ENCODE measurements at places on chromosomes 16 and 17.

- no peak for DNase-seq
These were observed 181.3 kb downstream of the HS3ST3A1 start for GRCh38 chr17:13420418-13420826.

- no peak for DNase-seq
These were observed 31.2 kb downstream of the TMEM238L start for GRCh38 chr17:10772425-10773380.

- DNase-seq: no peak
These were observed 338.5 kb downstream of the MAF start for GRCh38 chr16:79261944-79262552.

- no peak for DNase-seq
These were observed 8.6 kb upstream of the SOST start for GRCh38 chr17:43767053-43767712.

- no peak for DNase-seq
These were observed 283.0 kb downstream of the MAF start for GRCh38 chr16:79317521-79317920.

DNA sequence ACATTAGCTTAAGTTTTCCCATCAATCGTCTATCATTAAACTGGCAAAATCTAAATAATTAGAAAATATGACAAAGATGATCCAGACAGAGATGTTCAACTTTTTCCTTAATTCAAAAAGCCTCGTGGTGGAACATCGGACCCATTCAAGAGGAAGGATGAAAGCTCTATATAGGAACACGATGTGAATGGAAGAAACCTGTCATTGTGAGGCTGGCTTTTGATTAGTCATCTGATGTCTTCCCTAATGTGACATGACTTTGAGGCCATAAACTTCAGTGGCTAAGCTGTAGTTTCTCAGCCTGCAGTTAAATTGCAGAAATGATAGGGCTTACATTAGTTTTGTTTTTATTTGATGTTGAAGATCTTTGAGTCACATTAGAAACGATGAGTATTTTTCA is 1.0 kb downstream of the AMZ2 start:
- DNase-seq: no peak

GRCh38 chr16:57823836-57824235 is 21.5 kb upstream of the KIFC3 start:
- no peak for DNase-seq

GRCh38 chr16:4803898-4804762 is 1.7 kb upstream of the ROGDI start:
- DNase-seq: no peak

- no peak for DNase-seq
These were observed 7.4 kb upstream of the FASN start for GRCh38 chr17:82105417-82105881.

- DNase-seq: no peak
These were observed 9.6 kb downstream of the LLGL2 start for GRCh38 chr17:75535119-75535537.

DNA sequence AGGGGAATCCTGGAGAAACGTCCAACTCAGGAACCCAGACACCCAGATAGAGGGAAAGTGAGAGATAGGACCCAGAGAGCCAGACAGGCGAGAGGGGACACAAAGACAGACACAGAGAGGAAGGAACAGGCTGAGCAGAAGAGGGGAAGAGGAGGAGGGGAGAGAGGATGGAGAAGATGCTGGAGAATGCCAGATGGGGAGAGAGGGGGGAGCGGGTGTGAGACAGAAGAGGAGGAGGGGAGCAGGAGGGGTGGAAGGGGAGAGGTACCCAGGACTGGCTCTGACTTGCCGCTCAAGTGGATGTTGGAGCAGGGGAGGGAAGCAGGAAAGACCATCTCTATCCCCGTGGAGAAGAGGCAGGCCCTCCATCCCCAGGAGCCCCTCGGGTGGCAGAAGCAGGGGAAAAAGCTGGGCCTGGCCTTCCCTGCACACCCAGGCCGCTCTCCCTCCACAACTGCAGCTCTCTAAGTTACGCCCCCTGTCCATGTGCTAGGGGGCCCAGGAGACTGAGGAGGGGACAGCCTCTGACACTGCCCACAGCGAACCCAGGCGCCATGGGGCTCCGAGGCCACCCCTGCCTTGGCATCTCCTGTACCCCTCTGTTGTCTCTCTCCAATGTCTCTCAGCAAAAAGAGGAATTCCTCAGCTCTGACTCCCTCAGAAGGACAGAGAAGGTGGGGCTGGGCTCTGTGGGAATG is 4.8 kb downstream of the PPP1R9B start:
- no peak for DNase-seq

- no peak for DNase-seq
These were observed 62.1 kb downstream of the DYNLRB2 start for GRCh38 chr16:80602894-80603293.

DNA sequence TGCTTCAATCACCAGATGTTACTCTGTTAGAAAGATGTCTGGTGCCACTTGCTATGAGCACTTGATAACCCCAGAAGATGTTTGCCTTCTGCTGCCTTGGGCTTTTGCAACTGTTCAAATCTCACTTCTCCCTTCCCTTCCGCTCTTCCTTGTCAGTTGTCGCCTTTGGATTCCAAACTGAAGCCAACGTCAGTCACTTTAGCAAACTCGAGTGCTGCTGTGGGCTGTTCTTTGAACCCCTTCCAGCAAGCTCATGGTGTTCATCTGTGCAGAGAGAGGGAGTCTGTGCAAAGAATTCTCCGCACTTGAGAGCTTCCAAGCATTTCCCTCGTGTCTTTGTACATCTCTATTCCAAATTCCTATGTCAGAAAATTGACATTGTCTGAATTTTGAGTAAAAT is 879.4 kb downstream of the CDH11 start:
- no peak for DNase-seq

DNA sequence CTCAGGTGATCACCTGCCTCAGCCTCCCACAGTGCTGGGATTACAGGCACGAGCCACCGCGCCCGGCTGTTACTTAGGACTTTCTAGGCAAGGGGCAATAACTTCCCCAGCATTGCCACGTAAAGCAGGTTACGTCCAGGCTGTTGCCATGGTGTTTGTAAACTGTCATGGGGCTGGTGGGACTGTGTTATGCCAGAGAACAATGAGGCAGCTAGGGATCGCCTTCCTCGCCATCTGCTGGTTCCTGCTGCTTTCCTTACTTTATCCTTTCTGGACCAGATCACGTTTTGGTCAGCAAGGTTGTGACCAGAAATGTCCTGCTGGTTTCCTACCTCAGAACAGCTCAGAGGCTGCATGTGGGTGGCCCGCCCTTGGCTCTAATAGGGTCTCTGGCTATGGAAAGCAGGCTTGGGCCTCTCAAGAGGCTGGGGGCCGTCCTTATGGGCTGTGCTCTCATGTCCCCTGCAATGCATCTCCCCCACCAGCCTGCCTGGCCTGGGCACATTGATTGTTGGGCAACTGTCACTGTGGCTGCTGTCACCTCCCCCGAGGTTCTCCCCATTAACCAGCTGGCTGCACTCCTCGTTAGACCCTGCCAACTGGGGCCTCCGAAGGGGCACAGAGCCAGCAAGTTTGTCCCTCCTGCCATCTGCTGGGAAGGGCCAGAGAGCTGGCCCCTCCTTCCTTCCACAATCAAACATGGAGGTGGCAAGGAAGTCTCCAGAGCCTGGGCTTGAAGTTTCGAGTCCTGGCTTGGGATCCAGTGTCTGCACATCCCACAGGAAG is 28.2 kb upstream of the ZC3H18 start:
- no peak for DNase-seq

DNA sequence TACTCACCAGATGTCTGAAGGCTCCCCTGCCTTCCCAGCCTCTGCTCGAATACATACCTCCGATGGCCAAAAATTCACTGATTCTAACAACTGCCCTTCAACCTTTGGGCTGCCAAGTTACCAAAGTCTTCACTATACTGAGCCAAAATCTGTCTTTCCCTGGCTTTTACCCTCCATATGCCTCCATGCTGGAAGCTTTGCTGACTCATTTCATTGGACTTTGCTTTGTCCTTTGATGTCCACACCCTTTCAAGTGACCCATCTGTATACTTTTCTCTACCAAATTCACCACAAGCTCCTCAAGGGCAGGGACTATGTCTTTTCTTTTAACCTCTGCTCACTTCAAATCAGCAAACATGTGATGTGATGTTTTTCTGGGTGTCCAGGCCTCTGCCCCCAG is 21.0 kb upstream of the MTMR4 start:
- DNase-seq: no peak

- DNase-seq: peak; percentile 86
These were observed 13.3 kb upstream of the C1QL1 start for GRCh38 chr17:44981221-44981968.

GRCh38 chr16:89658221-89658879 is 714 bp downstream of the SPATA33 start:
- no peak for DNase-seq

- DNase-seq: no peak
These were observed 270.7 kb upstream of the SOX9 start for GRCh38 chr17:71849783-71850768.

- peak; percentile 42 for DNase-seq
These were observed 87.3 kb downstream of the TMEM100 start for GRCh38 chr17:55635253-55635914.

DNA sequence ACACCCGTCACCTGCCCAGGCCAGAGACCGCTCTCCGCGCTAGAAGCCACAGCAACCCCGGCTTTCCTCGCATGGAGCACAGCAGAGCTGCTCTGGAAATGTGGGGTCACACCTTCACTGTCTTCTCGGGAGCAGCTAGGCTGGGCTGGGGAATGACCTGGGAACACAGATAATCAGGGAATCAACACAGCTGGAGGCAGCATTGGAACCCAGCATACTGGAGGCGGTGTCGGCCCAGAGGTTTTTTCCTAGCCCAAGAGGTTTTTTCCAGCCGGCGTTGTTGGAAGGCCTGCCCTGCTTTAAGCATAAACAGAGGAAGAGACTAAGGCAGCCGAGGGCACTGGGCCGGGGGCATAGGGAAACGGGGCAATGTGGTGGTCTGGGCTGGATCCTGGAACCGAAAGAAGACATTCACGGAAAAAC is 791 bp upstream of the PLD6 start:
- DNase-seq: no peak

- no peak for DNase-seq
These were observed 28.3 kb downstream of the TRPV2 start for GRCh38 chr17:16443511-16444257.

- no peak for DNase-seq
These were observed 28.3 kb downstream of the RTN4RL1 start for GRCh38 chr17:1996800-1997288.

DNA sequence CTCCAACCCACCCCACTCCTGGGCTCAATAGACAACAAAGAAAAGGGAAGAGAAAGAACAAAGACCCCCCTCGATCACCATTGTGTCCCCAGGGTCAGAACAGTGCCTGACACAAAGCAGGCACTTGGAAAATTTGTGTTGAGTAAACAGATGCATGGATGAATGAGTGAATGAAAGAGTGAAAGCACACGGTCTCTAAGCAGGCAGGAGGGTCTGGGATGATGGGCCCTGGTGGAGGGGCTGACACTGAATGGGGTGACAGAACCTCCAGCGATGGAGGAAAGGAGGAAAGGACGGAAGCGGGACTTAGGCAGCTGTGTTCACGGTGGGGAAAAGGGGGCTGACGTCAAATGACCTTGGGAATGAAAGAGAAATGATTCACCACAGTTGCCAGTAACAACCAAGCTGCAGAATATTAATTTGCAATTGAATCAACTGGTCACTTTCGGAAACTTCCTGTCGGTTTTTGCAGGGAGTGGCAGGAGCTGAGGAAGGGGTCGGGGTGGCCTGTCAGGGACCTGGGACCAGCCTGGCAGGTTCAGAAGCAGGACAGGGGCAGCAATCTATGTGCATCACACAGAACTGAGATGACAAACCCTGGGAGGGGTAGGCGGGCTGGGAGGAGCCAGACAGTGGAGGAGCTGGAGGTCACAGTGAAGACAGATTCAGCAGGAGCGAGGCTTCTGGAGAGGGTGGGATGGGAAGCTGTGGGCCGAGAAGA is 6.7 kb upstream of the GAST start:
- peak; percentile 29 for DNase-seq

DNA sequence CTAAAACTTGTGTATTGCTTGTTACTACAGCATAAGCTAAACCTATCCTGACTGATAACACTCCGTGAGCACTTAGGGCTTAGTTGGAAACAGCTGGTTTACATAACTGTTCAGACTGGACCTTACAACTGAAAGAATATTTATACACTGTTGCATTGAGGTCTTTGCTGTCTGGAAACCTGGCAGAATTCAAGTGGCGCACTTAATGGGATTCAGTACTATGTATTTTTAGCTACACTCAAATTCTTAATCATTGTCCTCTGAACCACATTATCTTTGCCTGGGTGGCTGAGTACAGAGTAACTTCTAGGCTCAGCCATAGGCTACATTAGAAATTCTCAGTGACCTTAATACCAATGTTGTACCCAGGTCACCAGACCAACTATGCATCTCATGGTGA is 172.9 kb downstream of the PMP22 start:
- DNase-seq: no peak

DNA sequence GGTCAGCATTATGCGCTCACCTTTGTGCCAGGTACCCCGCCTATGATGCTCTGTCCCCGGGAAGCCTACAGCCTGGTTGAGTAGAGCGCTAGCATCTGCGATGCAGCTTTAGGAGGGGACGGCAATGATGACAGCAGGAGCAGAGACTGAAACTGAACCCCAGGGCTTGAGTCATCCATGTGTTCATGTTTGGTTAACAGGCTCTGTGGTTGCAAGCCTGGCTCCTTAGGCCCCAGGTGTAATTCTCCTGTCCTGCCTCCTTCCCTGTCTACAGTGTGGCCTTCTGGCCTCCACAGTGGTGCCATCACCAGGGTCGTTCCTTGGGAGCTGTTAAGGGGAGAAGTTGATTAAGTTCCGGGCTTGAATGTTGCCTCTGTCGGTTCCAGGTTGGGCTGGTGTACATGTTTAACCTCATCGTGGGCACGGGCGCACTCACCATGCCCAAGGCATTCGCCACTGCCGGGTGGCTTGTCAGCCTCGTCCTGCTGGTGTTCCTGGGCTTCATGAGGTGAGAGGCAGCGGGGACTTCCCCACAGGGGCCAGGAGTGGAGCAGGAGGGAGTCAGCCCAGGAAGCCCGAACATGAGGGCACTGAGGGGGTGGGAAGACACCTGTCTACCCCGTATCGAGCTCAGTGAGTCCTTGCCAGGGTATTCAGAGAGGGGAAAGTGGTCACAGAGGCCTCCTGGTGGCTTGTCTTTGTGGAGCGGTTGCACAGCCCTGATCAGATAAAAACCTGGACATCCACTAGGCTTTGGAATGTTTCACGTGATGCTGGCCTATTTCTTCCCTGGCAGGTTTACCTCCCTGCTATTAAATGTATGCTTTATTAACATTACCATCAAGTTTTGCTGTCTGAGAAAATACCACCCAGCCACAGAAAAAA is 9.2 kb upstream of the NAT9 start:
- DNase-seq: no peak

DNA sequence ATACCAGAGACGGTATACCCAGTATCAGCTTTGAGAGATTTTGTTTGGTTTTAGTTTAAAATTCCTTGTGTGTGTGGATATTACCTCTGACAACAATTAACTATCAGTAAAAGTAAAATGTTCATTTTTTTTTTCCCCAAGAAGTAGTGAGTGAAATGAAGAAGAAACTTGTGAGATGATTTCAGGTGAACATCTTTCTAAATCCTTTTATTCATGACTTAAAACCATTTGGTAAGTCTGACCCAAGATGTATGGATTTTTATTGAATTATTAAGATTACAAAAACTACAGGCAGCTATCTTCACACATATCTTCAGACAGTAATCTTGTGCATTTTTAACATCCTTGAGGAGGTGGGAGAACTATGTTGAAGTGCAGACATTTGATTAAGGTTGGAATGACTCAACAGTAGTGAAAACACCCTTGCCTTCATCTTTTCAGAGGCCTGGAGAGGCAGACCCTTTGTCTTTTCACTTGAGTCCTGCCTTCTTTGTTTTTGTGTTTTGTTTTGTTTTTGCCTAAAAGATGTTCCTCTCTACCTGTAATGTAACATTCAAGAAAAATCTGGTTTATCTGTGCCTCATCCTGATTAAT is 240.3 kb upstream of the TBX2 start:
- no peak for DNase-seq
